ENCODE measurements at places on chromosomes 3 and 15. TPM values are rescaled to one million over a fixed set of nuclear protein-coding genes. Genes with fewer than 3 reads are reported as not detected.

- DNase-seq: peak; percentile 71
Observed at GRCh38 chr3:149473357-149474249, 894 bp upstream of the TM4SF4 start.

- DNase-seq: no peak
Observed at GRCh38 chr3:5270666-5271371, 83.3 kb downstream of the EDEM1 start.

DNA sequence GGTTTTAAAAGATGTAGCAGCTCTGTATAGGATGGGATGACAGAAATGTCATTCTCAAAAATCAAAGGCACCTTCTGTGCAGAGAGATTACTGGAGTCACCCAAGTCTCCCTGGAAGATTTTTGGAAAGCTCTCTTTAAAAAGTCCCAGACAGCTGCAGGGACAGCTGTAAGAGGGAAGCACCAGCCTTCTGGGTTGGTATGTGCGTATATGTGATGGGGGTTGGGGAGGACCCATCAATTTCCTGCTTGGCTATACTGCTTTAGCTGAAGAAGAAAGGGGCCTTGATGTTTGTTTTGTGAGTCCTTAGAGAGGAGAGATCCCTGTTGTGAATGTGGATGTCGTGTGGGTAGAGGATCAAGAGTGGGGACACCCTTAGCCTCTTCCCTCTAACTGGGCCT lies 5.4 kb upstream of the SEC11A start:
- DNase-seq: no peak

TMF1 gene
- total RNA-seq: 43.8 TPM
